Activated CD4-positive, alpha-beta memory T cell treated with anti-CD3 and anti-CD28 coated beads for 36 hours (primary cell): ENCODE measurements at places on chromosomes 6 and 20. TPM values are rescaled to one million over a fixed set of nuclear protein-coding genes. Genes with fewer than 3 reads are reported as not detected.

GRCh38 chr6:134665029-134665723, 284.7 kb downstream of the ALDH8A1 start:
- no peaks in the 10 kb centered on the region for H3K36me3 ChIP-seq
- no peak overlapping the region for H3K27ac ChIP-seq
- no peaks in the 10 kb centered on the region for H3K4me1 ChIP-seq
- DNase-seq, result no peak
- H3K4me3 ChIP-seq, result no peak overlapping the region

DNA sequence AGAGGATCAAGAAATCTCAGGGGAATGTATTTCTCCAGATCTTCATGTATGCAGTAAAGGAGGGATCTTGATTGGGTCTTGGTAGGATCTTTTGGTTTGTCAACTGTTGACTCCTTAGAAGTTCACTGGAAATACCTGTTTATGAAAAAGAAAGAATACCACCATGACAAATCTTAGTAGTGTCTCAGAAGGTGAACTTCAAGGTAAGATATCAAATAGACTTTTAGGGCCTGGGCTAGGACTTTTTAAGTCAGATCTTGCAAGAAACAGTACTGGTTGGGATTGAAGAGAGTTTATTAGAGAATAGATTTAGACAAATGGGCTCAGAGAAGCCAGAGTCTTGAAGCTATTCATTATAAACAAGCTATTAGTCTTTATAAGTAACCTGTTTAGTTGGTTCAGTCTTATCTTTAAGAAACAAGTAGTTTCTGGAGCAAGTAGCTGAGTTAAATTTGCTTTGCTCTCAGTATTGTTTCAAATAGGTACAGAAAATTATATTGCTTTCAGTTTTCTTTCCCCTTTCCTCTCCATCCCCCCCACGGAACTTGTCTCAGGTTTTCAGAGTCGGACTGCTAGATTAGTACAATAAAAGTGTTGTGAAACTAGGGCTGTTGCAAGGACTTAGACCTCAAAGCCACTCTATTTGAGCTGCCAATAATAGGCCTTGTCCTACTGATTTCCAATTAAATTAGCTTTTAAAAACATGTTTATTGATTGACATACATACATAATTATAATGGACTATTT, 529.1 kb upstream of the CITED2 start:
- H3K27ac ChIP-seq, result no peak overlapping the region
- H3K36me3 ChIP-seq, result no peaks in the 10 kb centered on the region
- H3K27me3 ChIP-seq, result no peaks in the 10 kb centered on the region

DNA sequence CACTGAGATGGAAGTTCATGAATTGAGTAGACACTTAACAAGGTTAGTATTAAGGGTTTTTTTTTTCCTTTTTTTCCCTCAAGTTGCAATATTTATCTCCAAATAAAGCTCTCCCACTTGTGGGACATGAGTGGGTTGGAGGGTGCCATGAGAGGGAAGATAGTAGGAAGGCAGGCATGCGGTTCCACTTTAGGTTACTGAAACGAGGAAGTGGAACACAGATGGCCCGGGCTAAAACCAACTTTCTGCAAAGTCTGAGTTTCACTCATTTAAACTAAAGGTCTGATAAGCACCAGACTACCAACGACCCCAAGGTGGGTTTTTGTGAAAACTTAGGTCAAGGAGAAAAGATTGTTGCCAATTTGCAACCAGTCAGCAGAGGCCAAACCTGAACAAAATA, 42.2 kb downstream of the TBC1D7 start:
- no peak for DNase-seq
- H3K27me3 ChIP-seq, result no peaks in the 10 kb centered on the region
- H3K4me3 ChIP-seq, result no peak overlapping the region
- H3K36me3 ChIP-seq, result peaks cover 30% of the 10 kb centered on the region
- no peaks in the 10 kb centered on the region for H3K4me1 ChIP-seq

- H3K36me3 ChIP-seq, result no peaks in the 10 kb centered on the region
- DNase-seq, result no peak
- H3K27me3 ChIP-seq, result peaks cover 2% of the 10 kb centered on the region
Observed at GRCh38 chr6:69571234-69571633, 225.6 kb downstream of the LMBRD1 start.

- H3K36me3 ChIP-seq, result peaks cover 10% of the 10 kb centered on the region
- no peak for DNase-seq
- H3K27ac ChIP-seq, result no peak overlapping the region
- no peak overlapping the region for H3K4me3 ChIP-seq
- H3K4me1 ChIP-seq, result no peaks in the 10 kb centered on the region
Observed at GRCh38 chr6:20771409-20771808, 237.2 kb downstream of the CDKAL1 start.

DNA sequence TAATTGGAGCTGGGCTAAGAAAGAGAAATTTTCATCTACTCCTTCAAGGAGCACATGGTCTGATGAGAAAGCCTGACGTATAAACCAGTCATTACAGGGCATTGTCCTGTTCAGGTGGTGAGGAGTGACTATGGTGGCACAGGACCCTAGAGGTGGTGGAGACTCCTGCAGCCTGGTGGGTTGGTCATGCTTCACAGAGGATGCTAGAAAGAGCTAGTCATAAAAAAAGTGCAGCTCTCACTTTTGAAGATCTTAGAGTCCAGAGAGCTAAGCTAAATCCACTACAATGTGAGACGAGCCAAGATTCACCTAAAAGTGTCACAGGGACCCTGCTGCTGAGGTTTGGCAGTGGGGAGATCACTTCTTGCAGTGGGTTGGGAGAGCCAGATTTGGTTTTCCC, 9.8 kb upstream of the ZNF831 start:
- peak; percentile 59 for DNase-seq
- peaks cover 92% of the 10 kb centered on the region for H3K4me1 ChIP-seq
- no peak overlapping the region for H3K4me3 ChIP-seq
- peaks cover 12% of the 10 kb centered on the region for H3K36me3 ChIP-seq
- no peaks in the 10 kb centered on the region for H3K27me3 ChIP-seq

GRCh38 chr20:55569084-55569483, 436.2 kb downstream of the CBLN4 start:
- no peak overlapping the region for H3K27ac ChIP-seq
- H3K4me1 ChIP-seq, result no peaks in the 10 kb centered on the region
- no peak for DNase-seq
- no peaks in the 10 kb centered on the region for H3K27me3 ChIP-seq
- H3K4me3 ChIP-seq, result no peak overlapping the region
- H3K36me3 ChIP-seq, result no peaks in the 10 kb centered on the region

- peak; percentile 2 for DNase-seq
- H3K4me3 ChIP-seq, result no peak overlapping the region
- H3K4me1 ChIP-seq, result peaks cover 76% of the 10 kb centered on the region
- no peaks in the 10 kb centered on the region for H3K27me3 ChIP-seq
- H3K36me3 ChIP-seq, result peaks cover 8% of the 10 kb centered on the region
Observed at GRCh38 chr20:3901028-3901705, 12.0 kb downstream of the PANK2 start.

DNA sequence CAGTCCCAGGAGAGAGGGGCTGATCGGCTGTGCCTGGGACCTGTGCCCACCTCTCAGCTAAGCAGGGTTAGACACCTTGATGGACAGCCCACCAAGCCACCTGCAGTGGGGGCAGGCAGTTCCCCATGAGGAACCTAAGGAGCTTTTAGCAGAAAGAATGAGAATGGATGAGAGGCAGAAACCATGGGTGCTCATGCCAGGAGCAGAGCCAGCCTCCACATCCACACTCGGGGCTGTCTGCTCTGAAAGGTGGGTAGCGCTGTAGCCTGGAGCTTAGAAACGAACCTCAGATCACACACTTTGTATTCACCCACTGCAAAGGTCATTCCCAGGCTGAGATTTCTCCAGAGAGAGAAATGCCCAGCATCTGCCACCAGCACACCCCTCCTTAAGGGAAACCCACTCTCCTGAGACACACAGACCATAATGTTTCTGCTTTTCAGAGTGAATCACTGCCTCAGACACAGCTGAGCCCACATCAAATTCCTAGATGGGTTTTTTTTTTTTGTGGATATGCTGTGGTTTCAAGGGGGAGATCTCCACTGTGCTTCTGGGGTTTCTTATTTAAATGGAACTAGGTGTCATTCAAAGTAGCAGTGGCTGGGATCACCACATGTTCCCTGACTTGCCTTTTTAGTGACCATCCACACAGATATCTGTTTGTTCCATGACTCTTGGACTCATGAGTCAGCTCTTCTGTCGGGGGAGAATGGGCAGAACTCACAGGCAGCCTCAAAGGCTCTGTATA, 218.9 kb downstream of the EYA2 start:
- no peak for DNase-seq
- H3K4me3 ChIP-seq, result no peak overlapping the region

- peak; percentile 53 for DNase-seq
- no peak overlapping the region for H3K4me3 ChIP-seq
- H3K36me3 ChIP-seq, result peaks cover 3% of the 10 kb centered on the region
- no peaks in the 10 kb centered on the region for H3K27me3 ChIP-seq
- H3K27ac ChIP-seq, result peak overlapping the region; percentile 72
Observed at GRCh38 chr6:42374018-42374669, 77.6 kb downstream of the TRERF1 start.

DNA sequence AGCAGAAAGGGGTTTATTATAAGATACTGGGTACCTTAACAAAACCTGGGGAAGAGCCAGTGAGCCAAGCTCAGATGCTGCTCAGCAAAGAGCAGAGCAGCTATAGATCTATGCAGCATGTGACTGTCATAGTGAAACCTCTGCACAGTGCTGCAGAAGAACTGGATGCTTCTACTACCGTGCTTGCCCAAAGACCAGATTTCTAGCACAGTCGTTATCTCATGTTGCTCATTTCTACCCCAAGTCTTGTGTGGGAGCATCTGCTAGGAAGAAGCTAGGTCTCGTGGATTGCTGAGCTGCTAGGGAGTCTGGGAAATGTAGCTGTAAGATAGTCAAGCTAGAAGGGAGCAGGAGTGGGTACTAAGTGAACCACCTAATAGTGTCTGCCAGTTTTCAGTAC, 31.7 kb upstream of the GNRH2 start:
- H3K4me3 ChIP-seq, result peak overlapping the region; percentile 2
- H3K27ac ChIP-seq, result peak overlapping the region; percentile 97
- peaks cover 71% of the 10 kb centered on the region for H3K4me1 ChIP-seq
- peaks cover 50% of the 10 kb centered on the region for H3K36me3 ChIP-seq
- H3K27me3 ChIP-seq, result no peaks in the 10 kb centered on the region

DNA sequence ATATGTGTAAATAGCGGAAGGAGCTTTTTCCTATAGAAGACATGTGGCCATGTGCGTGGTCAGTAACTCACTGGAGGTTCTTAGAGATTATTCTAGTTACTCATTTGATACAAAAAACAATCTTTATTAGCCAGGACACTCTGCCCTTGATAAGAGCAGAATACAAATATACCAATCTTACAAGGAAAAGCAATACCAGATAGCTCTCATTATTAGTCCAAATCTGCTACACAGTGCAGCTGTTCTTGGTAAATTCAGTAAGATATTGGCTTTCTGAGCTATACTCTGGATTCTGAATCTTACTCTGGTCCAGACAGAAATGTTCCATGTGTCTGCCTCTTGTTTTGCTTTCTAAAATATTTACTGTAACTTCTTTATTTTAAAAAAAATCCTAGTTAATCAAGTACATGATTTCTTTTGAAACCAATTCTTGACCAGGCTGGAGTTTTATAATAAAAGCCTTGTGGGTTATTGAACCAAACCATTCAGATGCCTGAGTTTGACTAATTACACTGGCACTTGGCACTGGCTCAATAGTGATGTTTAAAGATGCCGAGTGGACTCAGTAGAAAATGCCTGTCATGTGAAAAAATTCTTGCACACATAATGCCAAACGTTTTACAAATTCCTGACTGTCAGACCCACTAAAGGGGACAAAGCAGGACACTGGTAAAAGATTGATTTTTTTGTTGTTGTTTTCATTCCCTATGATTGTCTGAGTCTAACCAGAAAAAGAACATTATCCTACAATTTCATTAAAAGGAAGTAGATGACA, 242.8 kb upstream of the TCF21 start:
- H3K36me3 ChIP-seq, result no peaks in the 10 kb centered on the region
- no peak overlapping the region for H3K27ac ChIP-seq
- H3K4me3 ChIP-seq, result no peak overlapping the region

- H3K36me3 ChIP-seq, result peaks cover 33% of the 10 kb centered on the region
- H3K27me3 ChIP-seq, result no peaks in the 10 kb centered on the region
- no peak overlapping the region for H3K27ac ChIP-seq
- H3K4me1 ChIP-seq, result peaks cover 1% of the 10 kb centered on the region
- no peak for DNase-seq
- H3K4me3 ChIP-seq, result no peak overlapping the region
Observed at GRCh38 chr6:151016107-151016506, 150.6 kb downstream of the MTHFD1L start.

DNA sequence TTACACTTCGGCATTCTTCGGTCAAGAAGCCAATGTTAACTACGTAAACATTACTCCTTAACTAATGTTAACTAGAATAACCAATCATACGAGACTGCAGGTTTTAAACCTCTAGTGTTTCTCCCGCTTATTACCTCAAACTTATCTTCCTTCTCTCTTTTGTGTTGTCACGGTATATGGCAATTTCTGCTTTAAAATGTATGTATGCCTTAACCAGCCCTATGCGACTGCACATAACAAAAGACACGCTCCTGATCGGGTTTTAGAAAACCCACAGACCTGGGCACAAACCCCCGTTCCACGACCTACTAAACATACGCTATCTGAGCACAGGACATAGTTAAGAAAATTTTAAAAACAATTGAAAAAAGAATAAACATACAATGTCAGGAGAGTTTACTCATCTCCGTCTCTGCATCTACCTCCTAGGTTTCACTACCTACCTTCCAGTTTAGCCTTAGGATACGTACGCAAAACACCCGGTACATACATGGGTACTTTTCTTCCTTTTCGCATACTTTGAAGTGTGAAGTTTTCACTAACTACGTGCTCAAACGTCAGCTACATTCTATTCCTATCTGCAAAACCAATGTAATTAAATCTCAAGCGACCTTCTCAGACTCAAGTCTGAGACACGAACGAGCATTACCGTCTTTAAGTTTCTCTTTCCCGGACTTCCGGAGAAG, 1.1 kb downstream of the CD164 start:
- no peaks in the 10 kb centered on the region for H3K27me3 ChIP-seq
- peaks cover 44% of the 10 kb centered on the region for H3K36me3 ChIP-seq
- DNase-seq, result peak; percentile 23
- peaks cover 50% of the 10 kb centered on the region for H3K4me1 ChIP-seq
- H3K27ac ChIP-seq, result peak overlapping the region; percentile 99
- H3K4me3 ChIP-seq, result peak overlapping the region; percentile 95

DNA sequence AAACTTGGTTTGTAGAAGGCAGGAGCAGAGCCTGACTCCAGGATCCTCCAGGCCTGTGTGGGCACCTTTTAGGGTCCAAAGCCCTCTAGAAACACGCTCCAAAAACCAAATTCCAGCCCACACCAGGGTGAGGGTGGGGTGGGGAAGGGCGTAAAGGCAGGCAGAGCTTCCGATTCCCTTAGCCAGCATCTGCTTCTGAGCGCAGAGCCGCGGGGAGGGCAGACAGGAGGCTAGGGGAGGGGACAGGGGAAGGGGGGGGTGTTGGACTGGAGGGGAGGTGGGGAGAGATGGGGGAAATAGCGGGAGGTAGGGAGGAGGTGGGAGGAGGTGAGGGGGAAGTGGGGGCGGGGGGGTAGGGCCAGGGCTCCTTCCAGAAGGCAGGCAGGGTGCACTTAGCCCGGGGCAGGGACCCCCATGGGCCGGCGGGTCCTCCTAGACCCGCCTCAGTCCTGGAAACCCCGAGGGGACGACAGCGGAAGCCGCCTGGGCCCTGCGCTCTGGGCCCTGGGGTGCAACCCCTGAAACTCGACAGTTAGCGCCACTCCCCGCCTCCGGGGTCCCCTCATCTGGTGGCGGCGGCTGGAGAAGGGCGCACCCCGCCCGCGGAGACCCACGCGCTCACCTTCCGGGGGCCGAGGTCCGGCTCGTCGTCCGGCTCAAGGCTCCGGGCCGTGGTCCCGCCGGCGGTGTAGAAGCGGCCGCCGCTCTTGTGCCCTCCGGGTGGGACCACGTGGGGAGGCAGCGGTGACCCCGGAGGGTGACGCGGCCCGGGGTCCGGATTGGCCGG, 22.0 kb upstream of the FRMD1 start:
- no peak for DNase-seq
- H3K4me3 ChIP-seq, result no peak overlapping the region
- H3K36me3 ChIP-seq, result no peaks in the 10 kb centered on the region
- no peaks in the 10 kb centered on the region for H3K4me1 ChIP-seq

RAET1G gene
- total RNA-seq, result not detected

MAS1L gene
- not detected for total RNA-seq

OR2H1 gene
- not detected for total RNA-seq

SLC26A8 gene
- total RNA-seq, result not detected
